ENCODE measurements at places on chromosomes 13 and 19.

- DNase-seq, result no peak
Observed at GRCh38 chr13:76016799-76017400, 380.8 kb downstream of the LMO7 start.

DNA sequence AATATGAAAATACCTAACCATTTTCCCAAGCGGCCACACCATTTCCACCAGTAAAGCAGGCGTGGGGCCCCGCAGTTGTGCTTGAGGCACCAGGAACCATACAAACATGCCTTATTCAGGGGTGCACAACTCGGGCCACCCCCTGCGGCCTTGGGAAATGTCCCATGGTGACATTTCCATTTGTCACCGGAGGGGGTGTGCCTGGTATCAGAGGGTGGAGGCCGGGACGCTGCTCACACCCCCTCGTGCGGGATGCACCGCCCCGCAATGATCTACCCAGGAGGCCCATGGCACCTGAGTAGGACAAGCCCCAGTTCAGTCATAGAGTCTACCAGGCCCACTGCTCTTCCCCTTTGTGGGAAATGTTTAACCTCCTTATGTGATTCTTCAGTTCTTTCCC, 218.8 kb downstream of the TEX29 start:
- DNase-seq, result no peak

GRCh38 chr13:30744056-30744680, 8.8 kb downstream of the ALOX5AP start:
- DNase-seq, result peak; percentile 66

DNA sequence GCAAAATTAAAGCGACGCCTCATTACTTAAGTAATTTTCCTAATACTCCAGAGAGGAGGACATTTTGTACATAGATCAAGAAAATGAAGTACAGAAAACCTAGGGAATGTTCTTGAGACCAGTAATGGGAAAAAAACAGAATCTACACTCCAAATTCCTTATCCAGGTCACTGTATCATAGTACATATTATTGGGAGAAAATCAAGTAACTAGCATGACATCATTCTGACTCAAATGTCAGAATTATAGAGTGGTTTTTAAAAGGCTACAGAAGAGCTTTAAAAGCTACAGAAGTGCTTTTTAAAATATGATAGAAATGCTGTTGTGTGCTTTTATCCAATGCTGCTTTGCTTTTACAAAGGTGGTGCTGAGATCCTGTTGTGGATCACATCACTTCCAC, 86.3 kb upstream of the SLC15A1 start:
- DNase-seq, result no peak

GRCh38 chr19:40560092-40560507, 16.6 kb upstream of the SHKBP1 start:
- no peak for DNase-seq
